ENCODE measurements at places on chromosomes 4 and X.
A peak's percentile ranks its signal among the peaks of the same experiment; 100 is the strongest.

- no peak for DNase-seq
Observed at GRCh38 chrX:66051980-66052379, 12.1 kb upstream of the VSIG4 start.

GRCh38 chr4:151599863-151600262, 160.9 kb downstream of the GATB start:
- DNase-seq = no peak

- DNase-seq = no peak
Observed at GRCh38 chrX:14056206-14056605, 26.5 kb upstream of the GEMIN8 start.

- no peak for DNase-seq
Observed at GRCh38 chr4:37615059-37615719, 71.0 kb downstream of the RELL1 start.

DNA sequence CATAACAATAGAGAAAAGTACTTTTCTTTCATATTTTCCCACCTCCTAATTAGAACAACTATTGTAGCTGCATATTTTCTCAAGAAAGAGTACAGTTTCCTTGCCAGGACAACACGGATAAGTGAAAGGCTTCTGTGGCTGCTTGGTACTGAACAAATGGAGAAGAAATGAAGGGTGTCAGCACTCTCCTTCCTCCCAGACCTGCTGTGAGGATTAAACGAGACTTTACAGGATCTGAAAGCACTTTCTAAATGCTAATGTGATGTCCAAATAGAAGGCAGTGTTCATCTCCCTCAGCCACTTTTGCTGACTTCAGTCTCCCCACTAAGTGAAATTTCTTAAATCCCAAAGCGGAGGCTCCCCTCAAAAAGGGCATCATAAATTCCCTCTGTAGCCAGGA, 13.9 kb downstream of the NIPAL1 start:
- DNase-seq = no peak

DNA sequence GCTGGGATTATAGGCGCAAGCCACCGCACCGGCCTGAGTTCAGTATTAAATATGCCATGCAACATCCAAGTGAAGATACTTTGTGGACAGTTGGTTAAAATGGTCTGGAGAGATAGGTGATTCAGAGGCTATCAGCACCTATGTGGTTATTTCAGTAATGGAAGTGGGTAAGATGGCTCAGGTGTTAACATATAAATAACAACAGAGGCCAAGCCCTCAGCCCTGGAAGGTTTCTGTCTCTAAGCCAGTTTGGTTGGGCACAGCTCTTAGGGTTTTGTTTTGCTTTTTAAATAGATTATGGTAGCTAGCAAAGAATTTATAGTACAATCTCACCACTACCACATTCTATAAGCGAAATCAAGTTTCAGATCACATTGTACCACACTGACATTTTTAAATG, 16.6 kb downstream of the FAM114A1 start:
- no peak for DNase-seq

- DNase-seq = no peak
Observed at GRCh38 chrX:110180928-110181310, 137.0 kb downstream of the AMMECR1 start.

DNA sequence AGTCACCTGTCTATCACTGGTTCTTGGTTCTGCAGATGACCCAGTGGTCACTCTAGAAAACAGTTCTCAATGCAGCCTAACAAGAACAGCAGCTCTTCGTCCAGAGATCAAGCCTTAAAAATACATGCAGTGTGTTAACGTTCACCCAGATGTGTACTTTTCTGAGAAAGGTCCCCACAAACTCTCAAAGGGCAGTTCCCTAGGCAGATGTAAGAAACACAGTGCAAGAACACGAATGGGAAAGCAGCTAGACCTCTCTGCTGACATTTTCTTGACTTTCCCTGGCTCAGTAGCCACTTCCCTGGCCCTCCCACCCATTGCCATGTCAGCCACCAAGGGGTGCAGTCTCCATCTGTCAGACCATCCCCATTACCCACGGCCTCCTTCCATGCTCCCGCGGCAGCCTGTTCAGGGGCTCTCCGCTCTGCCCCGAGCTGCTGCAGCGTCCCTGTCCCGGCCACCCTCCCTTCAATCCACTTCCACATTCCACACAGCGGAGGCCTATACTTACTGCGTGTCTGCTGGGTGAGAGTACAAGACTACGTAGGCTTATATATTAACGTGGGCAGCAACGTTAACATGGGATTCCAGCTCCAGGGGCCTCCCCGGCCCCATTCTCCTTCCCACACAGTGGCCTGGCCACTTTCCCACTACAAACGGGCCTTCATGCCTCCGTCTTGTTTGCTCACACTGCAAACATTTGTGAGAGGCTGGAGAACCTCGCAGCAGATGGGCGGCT, 34.3 kb downstream of the IRF2 start:
- DNase-seq = no peak

GRCh38 chr4:13617801-13618200, 9.7 kb downstream of the BOD1L1 start:
- no peak for DNase-seq

- DNase-seq = peak; percentile 74
Observed at GRCh38 chr4:41384992-41385391, 128.3 kb downstream of the UCHL1 start.

- no peak for DNase-seq
Observed at GRCh38 chrX:153714256-153714655, 9.9 kb downstream of the BCAP31 start.

- DNase-seq = peak; percentile 90
Observed at GRCh38 chr4:47031011-47031678, at the start of gene GABRB1. GABRB1 (plus strand) TSS chr4:47031567.

- no peak for DNase-seq
Observed at GRCh38 chr4:55781812-55782211, 37.8 kb upstream of the EXOC1L start.

- DNase-seq = no peak
Observed at GRCh38 chr4:19729886-19730651, 521.6 kb upstream of the SLIT2 start.

DNA sequence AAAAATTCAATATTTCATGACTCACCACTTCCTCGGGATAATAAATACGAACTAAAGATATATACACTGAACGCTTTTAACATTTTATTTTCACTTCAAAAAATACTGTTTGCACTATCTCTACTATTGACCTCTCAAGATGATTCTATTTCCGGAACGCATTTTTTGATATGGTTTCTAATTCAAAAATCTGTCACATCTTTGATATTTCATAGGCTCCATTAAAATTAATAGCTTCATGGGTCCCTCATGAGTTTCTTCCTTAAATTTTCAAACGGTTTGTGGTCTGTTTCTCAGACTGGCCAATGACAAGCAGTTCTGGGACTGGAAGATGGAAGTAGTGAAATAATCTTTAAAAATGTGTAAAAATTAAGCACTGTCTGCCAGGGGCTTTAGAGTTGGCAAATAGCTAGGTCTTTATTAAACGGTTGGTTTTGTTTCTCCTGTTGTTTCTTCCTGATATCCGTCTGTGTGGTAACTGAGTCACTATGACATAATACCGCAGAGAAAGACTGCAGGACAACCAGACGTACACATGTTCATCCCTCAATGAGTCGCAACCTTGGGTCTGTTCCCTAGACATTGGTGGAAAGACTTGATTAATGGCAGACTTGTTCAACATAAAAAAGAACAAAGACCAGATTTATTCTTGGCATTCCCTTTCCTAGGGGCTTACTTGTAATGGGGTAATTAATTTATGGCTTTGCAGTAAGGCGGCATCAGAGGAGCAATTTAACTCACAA, 133.8 kb downstream of the PALLD start:
- DNase-seq = no peak

DNA sequence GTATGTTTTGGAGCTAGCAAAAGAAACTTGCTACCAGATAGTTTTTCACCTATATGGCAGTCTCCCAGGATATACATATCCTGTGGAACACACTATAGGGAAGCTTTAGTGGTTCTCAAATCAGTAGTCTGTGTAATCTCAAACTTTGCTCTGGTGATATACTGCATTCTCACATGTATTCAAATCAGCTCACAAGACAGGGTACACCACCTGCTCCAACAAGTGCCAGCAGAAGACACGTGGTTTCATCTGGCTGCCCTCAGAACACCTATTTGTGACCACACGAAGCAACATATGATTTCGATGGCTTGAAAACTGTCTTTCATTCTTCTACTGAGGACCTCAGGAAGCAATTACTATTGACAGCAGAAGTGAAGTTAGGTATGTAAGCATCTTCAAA, 37.7 kb downstream of the BCLAF3 start:
- DNase-seq = no peak

- no peak for DNase-seq
Observed at GRCh38 chr4:112287258-112287989, 1.7 kb upstream of the TIFA start.

GRCh38 chr4:118955515-118955914, 66.9 kb downstream of the SYNPO2 start:
- no peak for DNase-seq

GRCh38 chr4:143597276-143597675, 83.8 kb downstream of the SMARCA5 start:
- no peak for DNase-seq

DNA sequence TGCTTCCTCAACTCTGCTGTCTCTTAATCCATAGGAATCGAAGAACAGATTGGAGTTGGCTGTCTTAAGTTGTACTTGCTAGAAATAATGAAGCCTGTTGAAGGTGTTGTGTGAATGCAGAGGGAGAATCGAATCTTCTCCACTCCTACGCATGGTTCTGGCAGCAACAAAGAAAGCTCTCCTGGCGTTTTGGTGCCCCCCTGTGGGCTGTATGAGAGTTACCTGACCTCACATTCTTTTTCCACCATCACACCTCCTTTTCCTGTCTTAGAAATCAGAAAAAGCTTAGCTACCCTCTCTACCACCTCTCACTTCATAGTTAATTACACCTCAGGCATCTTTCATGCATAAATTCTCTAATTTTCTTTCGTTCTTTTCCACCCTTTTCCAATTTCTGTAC, 16.3 kb downstream of the KLF8 start:
- DNase-seq = peak; percentile 63

GRCh38 chr4:101304916-101305315, 42.4 kb downstream of the PPP3CA start:
- DNase-seq = no peak

DNA sequence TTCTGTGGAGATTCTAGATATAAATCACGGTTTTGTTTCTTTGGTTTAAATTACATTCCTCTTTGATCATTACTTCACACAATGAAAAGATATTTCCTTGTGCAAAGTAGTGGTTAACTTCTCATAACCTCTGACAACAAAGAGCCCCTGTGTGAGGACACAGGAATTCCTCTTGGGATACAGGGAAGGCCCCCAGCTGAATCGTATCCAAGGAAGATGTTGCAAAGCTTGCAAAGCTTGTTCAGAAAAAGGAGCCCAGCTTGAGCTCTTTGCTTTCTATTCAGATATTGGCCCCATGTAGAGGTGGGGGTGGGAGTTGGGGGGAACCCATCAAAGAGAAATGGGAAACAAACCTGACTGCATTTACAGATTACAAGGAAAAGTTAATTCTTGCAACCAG, 145.7 kb downstream of the RELL1 start:
- DNase-seq = no peak

- no peak for DNase-seq
Observed at GRCh38 chr4:5866841-5867813, 25.8 kb downstream of the CRMP1 start.

DNA sequence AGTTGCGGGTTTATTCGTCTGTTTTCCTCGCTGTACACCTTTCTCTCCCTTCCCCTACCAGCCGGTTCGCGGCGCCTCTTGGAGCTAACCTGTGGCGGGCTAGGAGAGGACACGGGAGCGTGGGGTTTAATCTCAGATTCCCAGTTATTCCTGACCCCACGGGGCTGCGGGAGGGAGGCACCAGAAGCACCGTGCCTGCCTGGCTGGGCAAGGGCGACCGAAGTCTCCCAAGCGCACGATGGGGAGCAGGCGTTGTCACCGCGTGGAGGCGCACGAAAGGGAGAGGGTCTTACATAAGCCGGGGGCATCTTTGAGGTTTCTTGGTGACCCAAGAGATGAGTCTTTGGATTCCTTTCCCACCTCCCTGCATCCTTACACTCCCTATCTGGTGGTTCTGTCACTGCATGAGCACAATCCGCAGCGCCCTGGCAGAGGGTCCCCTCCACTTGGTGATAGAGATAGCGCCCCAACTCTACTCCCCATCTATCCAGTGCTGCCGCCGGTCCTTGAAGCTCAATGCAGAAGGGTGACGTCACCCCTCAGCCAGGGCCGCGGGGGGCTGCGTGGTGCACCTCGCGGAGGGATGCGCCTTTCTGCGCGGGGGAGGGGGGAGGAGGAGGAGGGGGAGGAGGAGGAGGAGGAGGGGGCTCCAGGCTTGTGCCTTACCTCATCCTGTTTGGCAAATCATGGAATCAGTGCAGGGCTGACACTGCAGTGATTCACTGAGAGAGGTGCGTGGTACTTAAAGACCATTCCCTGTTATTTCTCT, 793 bp downstream of the TSPAN7 start:
- DNase-seq = peak; percentile 26

DNA sequence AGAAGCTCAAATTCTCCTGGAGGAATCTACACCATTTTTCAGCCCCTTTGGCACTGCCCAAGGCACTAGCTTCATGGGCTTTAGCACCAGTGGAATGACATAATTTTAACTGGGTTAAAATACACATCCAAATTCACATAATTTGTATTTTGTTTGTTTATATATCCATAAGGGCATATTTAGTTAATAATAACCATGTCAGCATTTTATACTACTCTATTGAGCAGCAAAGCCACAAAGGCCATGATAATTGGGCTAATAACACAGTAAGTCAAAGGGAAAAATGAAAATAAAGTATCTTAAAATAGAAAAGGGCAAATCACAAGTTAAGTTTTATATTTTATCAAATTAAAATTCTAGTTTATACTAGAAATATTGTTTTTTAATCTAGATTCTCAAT, 262.7 kb upstream of the TACR3 start:
- no peak for DNase-seq

DNA sequence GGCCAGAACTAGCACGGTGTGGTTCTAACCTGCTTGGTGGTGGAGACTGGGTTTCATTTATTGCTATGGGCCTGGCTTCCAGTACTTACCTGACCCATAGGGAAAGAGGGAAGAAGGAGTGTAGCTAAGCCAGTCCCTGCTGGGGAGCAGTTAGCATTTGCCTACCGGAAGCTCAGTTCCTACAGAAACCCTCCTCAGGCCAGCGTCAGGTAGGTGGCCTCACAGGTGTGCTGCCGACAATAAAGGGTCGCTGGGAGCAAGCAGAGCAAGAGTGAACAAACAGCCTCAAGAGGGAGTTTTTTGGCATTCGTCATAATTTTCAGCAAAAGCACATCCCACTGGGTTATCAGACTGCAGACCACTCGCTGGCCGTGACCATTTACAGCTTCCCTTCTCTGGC, 740.6 kb upstream of the TENM3 start:
- no peak for DNase-seq

- no peak for DNase-seq
Observed at GRCh38 chr4:4750187-4750586, 109.3 kb upstream of the MSX1 start.

DNA sequence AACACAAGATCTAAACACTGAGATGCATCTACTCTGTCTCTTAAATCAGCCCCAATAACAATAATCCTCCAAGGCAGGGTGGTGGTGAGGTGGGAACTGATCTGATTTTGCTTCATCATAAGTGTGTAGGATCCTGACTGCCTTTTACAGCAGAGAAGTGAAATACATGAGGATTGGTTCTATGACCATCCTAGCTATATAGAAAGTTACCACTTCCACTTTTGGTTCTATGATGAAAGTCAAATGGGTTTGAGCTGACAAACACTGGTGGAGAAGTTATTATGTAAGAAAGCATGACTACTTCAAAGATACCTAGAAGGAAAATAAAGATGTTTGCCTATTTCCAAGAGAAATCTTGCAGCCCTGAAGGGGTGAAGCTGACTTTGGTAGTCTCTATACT, 181.6 kb downstream of the NKX6-1 start:
- DNase-seq = no peak
